Activated T-helper 1 cell treated with anti-CD3 and anti-CD28 coated beads, Interleukin-12 subunit alpha, Interleukin-12 subunit beta, Interleukin-2, Interleukin-4 antibody, amounts not matched to agents 30 ng/mL and 10 ng/mL and 1 ng/mL, durations not matched to agents 14 hours and 24 hours and 36 hours (primary cell): ENCODE measurements at places on chromosomes 4 and X. TPM values are rescaled to one million over a fixed set of nuclear protein-coding genes. Genes with fewer than 3 reads are reported as not detected.

Gene GLOD5
- not detected in 2 replicates for total RNA-seq

Gene SOWAHD
- total RNA-seq = 0.21 and 0.34 TPM in 2 replicates

Gene PNMA5
- not detected in 2 replicates for total RNA-seq

Gene NDST4
- not detected in 2 replicates for total RNA-seq

Gene PYURF
- total RNA-seq = 55.9 and 61.5 TPM in 2 replicates

Gene ADAM29
- not detected in 2 replicates for total RNA-seq

Gene SPARCL1
- not detected in 2 replicates for total RNA-seq

Gene GRPR
- not detected in 2 replicates for total RNA-seq

Gene MTMR1
- 31.8 and 40.0 TPM in 2 replicates for total RNA-seq

Gene PAGE4
- not detected in 2 replicates for total RNA-seq

Gene POU3F4
- not detected in 2 replicates for total RNA-seq

Gene CCDC120
- 4.4 and 5.1 TPM in 2 replicates for total RNA-seq

Gene TREX2
- total RNA-seq = 0.83 and 1.3 TPM in 2 replicates

Gene TBC1D25
- total RNA-seq = 13.5 and 16.0 TPM in 2 replicates

Gene MAPK10
- not detected in 2 replicates for total RNA-seq

Gene PNMA6A
- total RNA-seq = 0.56 and 0.73 TPM in 2 replicates

Gene WDFY3
- total RNA-seq = 0.39 and 1.1 TPM in 2 replicates

Gene MCUB
- total RNA-seq = 40.6 and 46.0 TPM in 2 replicates

Gene SGMS2
- 0.64 and 1.1 TPM in 2 replicates for total RNA-seq

Gene GPRASP3
- 0.65 and 0.88 TPM in 2 replicates for total RNA-seq

Gene MAMLD1
- total RNA-seq = 15.0 and 19.2 TPM in 2 replicates

Gene IL2
- 595 and 611 TPM in 2 replicates for total RNA-seq

Gene UGT2A3
- not detected in 2 replicates for total RNA-seq

Gene DOK7
- total RNA-seq = not detected in 2 replicates

Gene NAP1L5
- total RNA-seq = 5.5 and 6.1 TPM in 2 replicates

Gene GYPB
- not detected in 2 replicates for total RNA-seq

Gene POF1B
- total RNA-seq = 0.05 and 0.12 TPM in 2 replicates

Gene MPP1
- 27.8 and 28.7 TPM in 2 replicates for total RNA-seq

Gene ITGB1BP2
- total RNA-seq = 4.9 and 7.0 TPM in 2 replicates

Gene SERTM2
- not detected in 2 replicates for total RNA-seq

Gene ART3
- total RNA-seq = 0.47 and 0.49 TPM in 2 replicates

Gene TMSB15C
- total RNA-seq = 3.4 and 4.3 TPM in 2 replicates

Gene KDR
- not detected in 2 replicates for total RNA-seq

Gene TCEANC
- 3.9 and 5.0 TPM in 2 replicates for total RNA-seq

Gene ZNF732
- total RNA-seq = not detected in 2 replicates

Gene ETDA
- not detected in 2 replicates for total RNA-seq

Gene TMEM35A
- total RNA-seq = not detected in 2 replicates

Gene SPIN2A
- 0.54 and 1.0 TPM in 2 replicates for total RNA-seq

Gene CCSER1
- total RNA-seq = not detected in 2 replicates

Gene ZXDA
- 3.6 and 3.7 TPM in 2 replicates for total RNA-seq

Gene GTPBP6
- total RNA-seq = 68.3 and 69.5 TPM in 2 replicates
